ENCODE measurements at places on chromosomes 4 and X. TPM values are rescaled to one million over a fixed set of nuclear protein-coding genes. Genes with fewer than 3 reads are reported as not detected.

MAGED2 gene
- total RNA-seq, result 45.6 TPM

CENPE gene
- 22.9 TPM for total RNA-seq

CSN1S1 gene
- not detected for total RNA-seq

AMER1 gene
- 3.8 TPM for total RNA-seq

SPANXN3 gene
- not detected for total RNA-seq

PLP1 gene
- total RNA-seq, result not detected

FAM114A1 gene
- total RNA-seq, result 0.31 TPM

EVC2 gene
- 0.92 TPM for total RNA-seq

LRRC66 gene
- total RNA-seq, result 0.07 TPM

ADGRG4 gene
- not detected for total RNA-seq

TAF1 gene
- total RNA-seq, result 34.7 TPM

MAGIX gene
- 1.4 TPM for total RNA-seq

CEP44 gene
- 22.4 TPM for total RNA-seq
